Stimulated activated CD4-positive, alpha-beta T cell treated with anti-CD3 and anti-CD28 coated beads, Interleukin-12 subunit alpha, Interleukin-12 subunit beta, amount 100 ng/mL, for 48 hours (primary cell): ENCODE measurements at places on chromosomes 7 and 10.

DNA sequence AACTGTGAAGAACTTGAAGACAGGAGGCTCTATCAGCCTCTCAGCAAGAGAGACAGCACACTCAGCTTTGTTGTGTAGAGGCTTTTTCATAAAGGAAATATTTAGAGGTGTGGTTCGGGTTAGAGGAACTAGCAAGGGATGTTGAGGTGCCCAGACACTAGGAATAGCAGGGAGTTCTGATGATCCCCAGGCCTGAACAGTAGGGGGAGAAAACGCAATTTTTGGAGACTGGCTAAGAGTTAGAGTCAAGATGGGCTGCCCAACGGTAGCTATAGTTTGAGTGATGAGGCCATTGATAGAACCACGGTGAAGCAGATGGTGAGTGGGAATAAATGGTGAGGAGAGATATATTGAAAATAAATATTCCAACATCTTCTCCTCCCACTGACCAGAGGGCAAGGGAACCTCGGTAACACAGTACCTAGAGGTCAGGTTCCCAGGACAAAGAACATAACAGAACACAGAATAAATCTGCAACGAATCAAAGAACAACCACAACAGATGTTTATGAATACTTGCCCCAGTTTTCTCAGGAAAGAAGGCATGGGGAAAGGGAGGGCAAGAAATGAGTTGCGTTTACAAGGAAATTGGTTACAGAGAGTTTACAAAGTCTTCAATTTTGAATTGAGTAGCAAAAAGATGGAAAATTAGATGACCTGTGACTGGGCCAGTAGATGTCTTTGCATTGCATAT is 24.2 kb upstream of the BPGM start:
- no peak for DNase-seq

DNA sequence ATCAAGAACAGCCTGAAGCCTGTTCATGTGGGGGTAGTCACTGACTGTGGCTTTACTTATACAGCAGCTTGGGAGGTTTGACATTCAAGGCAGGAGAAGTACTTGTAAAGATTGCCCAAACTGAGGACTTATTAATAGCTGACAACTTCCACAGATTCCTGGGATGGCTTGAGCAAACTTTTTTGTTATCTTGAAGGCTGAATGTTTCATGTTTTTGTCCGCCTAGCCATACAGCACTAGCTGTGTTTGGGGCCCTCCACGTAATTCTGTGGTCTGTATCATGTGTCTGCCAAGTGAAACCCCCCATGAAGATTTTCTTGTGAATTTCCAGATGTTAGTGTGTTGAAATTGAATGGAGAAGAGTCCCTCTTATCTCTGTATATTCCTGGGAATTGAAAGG is 38.6 kb downstream of the FAS start:
- no peak for DNase-seq

GRCh38 chr10:132685101-132685891 is 100.7 kb downstream of the NKX6-2 start:
- no peak for DNase-seq

- no peak for DNase-seq
These were observed 11.9 kb downstream of the ZNF804B start for GRCh38 chr7:88771417-88771816.

DNA sequence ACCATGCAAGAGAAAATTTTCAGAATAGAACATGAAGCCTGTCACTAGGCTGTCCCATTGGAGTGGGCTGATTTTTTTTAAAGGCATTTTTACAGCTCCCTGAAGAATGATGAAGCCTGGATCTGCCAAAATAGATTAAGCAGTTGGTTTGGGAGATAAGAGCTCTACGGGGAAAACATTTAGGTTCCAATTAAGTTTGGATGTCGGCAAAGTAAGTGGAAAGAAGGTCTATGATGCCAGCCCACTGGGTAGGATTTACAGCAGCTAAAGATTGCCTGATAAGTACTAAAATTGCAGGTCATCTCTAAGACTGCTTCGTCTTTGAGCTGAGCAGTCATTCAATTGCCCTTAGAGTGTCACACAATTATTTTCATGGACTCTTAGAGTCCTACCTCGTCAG is 939.2 kb upstream of the CELF2 start:
- DNase-seq = no peak
